Astrocyte (in vitro differentiated cells and primary cell): ENCODE measurements at places on chromosomes 7 and 10. TPM values are rescaled to one million over a fixed set of nuclear protein-coding genes. Genes with fewer than 3 reads are reported as not detected.
A peak's percentile ranks its signal among the peaks of the same experiment; 100 is the strongest.

- DNase-seq: peak; percentile 87
These were observed 123.4 kb downstream of the ATE1 start for GRCh38 chr10:121804460-121804859.

- no peak for DNase-seq
These were observed 198.5 kb downstream of the CACNA2D1 start for GRCh38 chr7:82244947-82245517.

- DNase-seq: no peak
These were observed 78.9 kb downstream of the ALOX5 start for GRCh38 chr10:45452743-45453452.

The PPP1R9A gene
- 5.1 and 7.5 TPM in 2 replicates for total RNA-seq

DNA sequence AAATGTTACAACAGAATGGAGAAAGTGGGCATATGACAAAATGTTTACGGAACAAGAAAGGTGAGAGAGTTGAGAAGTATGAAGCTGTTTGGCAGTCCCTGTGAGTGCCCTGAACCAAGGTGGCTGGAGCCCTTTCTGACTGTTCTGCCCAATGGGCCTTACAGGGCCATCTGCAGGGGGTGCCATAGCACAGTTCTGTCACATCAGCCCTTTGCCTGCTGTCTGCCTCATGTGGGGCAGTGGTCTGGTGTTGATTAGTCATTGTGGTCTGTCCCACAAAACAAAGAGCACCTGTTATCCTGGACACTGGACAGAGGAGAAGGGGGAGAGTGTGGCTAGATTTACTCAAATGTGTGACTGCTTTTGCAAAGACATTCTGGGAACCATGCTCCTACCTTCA is 51.5 kb upstream of the OSBPL3 start:
- no peak for DNase-seq

GRCh38 chr10:11257440-11258090 is 239.9 kb downstream of the CELF2 start:
- no peak for DNase-seq

DNA sequence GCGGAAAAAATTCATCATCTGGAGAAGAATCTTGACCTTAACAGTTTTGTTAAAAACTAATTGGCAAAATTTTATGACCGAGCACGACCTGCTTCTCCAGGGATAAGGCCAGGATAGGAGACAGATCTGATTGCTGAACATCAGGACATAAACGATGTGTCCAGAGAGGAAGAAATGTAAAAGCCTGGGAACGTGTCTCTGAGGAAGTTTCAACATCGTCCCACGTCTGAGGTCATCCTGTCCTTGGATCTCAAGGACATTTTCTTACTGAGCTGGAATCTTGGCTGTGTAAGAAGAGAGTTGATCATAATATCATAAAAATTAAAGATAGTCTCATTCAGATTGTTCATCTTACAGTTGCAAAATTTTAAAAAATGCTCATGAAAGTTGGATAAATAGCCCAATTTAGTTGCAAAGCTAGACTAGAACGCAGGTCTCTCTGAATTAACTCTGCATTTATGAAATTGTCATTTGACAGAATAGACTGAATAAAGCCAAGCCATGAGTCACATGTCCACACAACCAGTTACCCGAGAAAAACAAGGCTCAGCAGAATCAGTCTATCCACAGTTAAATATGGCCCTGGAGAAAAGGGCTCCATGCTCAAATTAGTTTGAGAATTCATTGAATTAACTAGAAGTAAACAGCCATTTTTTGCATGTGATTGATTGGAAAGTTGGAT is 120.0 kb upstream of the EGFR start:
- no peak for DNase-seq

DNA sequence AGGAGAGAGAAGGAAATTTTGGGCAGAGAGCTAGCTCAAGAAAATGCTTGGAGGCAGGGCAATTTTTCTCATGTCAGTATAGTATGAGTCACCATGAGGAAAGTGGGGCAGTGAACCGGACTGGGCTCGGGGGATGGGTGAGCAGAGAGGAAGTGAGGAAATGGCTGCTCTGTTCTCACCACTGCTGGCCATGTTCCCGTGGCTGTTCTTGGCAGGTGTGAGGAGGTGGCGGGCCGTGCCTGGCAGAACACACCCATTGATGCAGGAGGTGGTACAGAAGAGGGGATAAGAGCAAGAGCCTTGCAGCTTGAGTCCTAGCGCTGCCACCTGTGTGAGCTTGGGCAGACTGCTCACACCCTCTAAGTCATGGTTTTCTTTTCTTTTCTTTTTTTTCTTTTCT is 304.4 kb upstream of the LYZL1 start:
- peak; percentile 87 for DNase-seq

The OPN1SW gene
- total RNA-seq: not detected in 2 replicates

DNA sequence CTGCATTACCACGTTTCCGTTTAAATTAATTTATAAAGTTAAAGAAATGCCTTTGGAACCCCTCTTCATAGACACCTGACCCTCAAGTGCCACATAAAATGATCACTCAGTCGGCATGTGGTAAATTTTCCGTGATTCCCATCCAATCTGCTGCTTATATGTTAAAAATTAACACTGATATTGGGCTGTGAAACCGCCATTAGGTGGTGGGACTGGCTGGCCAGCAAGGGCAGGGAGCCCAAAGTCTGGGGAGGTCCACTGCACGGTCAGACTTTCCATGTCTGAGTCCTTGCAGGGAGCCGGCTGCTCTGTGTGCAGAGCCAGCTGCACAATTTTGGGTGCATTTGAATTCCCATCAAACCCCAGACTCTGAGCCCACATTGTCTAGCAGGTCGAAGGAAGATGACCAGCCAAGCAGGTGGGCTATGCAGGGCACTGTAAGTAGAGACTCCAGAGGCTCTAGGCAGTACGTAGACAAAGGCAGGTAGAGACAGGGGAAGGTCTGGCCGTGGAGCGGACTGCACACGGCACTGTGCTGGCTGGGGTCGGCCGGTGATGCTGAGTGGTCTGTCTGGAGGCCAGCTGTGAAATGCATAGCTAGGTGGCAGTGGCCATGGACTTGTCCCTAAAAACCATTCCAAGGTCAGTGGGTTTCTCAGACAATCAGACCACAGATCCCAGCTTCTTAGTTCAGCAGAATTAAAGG is 122.9 kb downstream of the SH3PXD2A start:
- DNase-seq: no peak

The SERPINE1 gene
- 1,303 and 1,496 TPM in 2 replicates for total RNA-seq

GRCh38 chr10:103915796-103916195 is 2.2 kb downstream of the STN1 start:
- DNase-seq: no peak

GRCh38 chr7:88095-88926 is 104.1 kb upstream of the FAM20C start:
- DNase-seq: no peak

DNA sequence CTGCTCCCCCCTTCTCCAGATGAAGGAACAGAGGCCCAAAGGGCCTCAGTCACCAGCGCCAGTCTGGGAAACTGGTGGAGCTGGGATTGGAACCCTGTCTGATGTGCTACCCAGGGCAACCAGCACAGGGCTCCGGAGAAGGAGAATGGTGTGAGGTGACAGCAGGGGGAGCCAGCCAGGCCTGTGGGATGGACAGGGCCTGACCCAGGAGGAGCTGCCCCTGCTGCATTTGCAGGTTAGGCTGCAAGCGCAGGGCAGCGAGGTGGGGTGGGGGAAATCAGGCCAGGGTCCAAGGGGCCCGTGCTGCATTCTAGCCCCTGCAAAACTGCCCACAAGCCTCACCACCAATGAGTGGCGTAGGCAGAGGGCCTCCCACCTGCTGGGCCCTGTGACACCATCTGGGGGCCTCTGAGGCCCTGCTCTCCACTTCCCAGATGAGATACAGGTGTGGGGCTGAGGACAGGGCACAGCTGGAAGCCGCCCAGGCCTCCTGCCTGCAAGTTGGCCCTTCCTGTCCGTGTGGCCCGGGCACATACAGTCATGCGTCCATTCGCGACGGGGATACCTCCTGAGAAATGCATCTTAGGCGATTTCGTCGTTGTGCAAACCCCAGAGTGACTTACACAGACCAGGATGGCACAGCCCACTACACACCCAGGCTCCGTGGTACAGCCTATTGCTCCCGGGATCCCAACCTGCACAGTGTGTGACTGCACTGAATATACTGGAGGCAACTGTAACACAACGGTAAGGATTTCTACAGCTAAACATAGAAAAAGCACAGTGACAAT is 45.3 kb downstream of the RASGEF1A start:
- no peak for DNase-seq

DNA sequence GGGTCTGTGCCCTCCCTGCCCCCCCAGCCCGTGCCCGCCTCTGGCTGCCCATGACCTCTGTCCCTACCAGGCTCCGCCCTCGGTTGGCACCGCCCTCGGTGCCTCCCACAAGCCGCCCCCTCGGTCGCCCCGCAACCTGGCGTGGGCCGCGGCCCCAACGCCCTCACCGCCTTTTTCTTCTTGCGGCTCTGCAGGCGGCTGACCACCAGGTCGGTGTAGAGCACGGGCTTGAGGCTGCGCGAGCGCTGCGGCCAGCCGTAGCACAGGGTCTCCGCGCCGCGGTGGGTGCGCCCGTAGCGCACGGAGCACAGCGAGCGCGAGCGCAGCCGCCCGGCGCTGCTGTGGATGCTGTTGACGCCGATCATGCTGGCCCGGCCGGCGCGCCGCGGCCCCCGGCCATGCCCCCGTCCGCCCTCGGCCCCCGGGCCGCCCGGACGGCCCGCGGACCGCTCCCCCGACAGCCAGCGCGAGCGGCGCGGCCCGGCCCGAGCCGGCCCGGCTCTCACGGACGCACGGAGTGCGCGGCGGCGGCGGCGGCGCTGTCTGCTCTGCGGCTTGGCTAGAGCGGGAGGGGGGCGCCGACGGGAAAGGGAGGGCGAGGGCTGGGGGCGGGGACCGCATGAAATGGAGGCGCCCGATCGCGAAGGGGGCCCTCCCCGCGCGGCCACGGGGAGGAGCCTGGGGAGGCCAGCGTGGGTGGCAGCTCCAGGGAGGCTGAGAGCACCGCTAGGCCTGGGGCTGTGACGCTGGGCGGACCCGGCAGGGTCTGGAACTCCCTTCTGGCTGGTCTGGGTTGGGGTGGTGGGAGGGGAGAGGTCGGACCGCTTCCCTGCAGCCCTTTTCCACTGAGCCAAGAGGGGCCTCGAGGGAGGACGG is 9.6 kb downstream of the PSD start:
- no peak for DNase-seq

- DNase-seq: no peak
These were observed 249.6 kb downstream of the ELFN1 start for GRCh38 chr7:1919539-1920265.

GRCh38 chr7:32206488-32206887 is 136.3 kb upstream of the PDE1C start:
- DNase-seq: no peak

- DNase-seq: no peak
These were observed 69.7 kb upstream of the APBB1IP start for GRCh38 chr10:26368463-26368862.

GRCh38 chr10:64537928-64538327 is 1016.7 kb downstream of the REEP3 start:
- DNase-seq: no peak

The SYPL1 gene
- total RNA-seq: 58.8 and 59.7 TPM in 2 replicates

- DNase-seq: no peak
These were observed 14.5 kb downstream of the OR9A2 start for GRCh38 chr7:143012409-143012808.

The MYL10 gene
- total RNA-seq: 0.73 and 2.8 TPM in 2 replicates

GRCh38 chr7:38318803-38319416 is 45.5 kb upstream of the TARP start:
- DNase-seq: peak; percentile 77

DNA sequence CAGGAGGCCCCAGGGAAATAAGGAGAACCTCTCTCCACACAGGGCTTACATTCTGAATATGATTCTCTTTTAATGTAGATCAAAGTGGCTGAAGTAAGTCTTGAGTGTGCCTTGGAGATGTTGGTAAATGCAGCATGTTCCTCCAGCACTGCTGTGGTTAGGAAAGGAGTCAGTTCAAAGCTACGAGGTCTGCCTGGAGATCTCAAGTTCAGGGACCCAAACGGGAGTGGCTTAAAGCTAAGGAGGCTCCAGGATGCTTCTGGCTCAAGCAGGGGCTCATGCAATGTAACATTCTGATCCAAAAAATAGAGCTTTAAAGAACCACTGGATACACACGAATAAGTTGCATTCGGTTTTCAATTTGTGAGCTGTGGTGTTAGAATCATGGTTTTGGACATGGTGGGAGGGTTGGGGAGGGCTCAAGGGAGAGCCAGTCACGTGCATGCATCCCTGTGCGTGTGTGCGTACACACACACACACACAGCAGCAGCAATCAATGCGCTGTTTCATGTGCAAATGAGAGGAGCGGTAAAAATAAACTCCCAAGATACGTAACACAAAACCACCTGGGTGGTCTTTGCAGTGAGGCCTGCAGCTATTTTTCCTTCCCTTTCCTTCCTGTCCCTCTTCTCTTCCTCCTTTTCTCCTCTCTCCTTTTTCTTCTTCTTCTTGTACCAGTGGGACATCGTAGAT is 70.5 kb downstream of the AOAH start:
- DNase-seq: peak; percentile 20

GRCh38 chr7:68406480-68406879 is 1191.8 kb upstream of the AUTS2 start:
- DNase-seq: no peak

DNA sequence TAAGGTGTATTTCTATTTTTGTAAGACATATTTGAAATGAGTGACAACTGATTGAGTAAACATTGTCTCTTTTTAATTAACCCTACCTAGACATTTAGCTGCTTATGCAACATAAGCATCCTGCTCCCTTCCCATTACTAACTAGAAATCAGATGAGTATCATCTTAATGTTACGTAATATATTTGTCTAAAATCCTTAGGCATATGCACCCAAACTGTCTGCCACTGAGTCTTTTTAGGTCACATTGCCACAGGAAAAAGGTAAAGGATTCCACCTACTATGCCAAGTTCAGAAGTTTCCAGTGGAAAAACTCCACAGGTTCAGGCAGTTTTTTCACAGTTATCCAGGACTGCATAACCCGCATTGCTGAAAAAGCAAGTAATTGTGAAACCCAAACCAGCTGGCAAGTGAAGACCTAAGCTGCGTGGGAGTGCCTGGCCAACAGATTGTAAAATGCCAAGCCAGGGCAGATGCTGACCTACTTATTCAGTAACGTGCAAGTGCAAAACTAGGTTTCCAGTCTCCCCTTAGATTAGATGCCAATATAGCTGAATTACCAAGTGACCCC is 983.7 kb downstream of the GATA3 start:
- peak; percentile 1 for DNase-seq

The CREB3L2 gene
- 116 and 128 TPM in 2 replicates for total RNA-seq

- DNase-seq: no peak
These were observed 4.7 kb downstream of the CCNY start for GRCh38 chr10:35340975-35341374.

GRCh38 chr10:79482741-79483140 is 29.6 kb upstream of the EIF5AL1 start:
- DNase-seq: no peak

The STRA8 gene
- not detected in 2 replicates for total RNA-seq

The ASB4 gene
- not detected in 2 replicates for total RNA-seq

GRCh38 chr10:77301305-77301730 is 336.3 kb downstream of the KCNMA1 start:
- DNase-seq: peak; percentile 73

GRCh38 chr7:55590517-55591281 is 18.4 kb upstream of the VOPP1 start:
- DNase-seq: no peak

The ZNF22 gene
- 10.9 and 12.0 TPM in 2 replicates for total RNA-seq

The SNX8 gene
- total RNA-seq: 20.9 and 28.9 TPM in 2 replicates
